Right ventricle myocardium inferior (tissue), 1 donor: ENCODE measurements at places on chromosomes 3 and 15. TPM values are rescaled to one million over a fixed set of nuclear protein-coding genes. Genes with fewer than 3 reads are reported as not detected.
A peak's percentile ranks its signal among the peaks of the same experiment; 100 is the strongest.

DNA sequence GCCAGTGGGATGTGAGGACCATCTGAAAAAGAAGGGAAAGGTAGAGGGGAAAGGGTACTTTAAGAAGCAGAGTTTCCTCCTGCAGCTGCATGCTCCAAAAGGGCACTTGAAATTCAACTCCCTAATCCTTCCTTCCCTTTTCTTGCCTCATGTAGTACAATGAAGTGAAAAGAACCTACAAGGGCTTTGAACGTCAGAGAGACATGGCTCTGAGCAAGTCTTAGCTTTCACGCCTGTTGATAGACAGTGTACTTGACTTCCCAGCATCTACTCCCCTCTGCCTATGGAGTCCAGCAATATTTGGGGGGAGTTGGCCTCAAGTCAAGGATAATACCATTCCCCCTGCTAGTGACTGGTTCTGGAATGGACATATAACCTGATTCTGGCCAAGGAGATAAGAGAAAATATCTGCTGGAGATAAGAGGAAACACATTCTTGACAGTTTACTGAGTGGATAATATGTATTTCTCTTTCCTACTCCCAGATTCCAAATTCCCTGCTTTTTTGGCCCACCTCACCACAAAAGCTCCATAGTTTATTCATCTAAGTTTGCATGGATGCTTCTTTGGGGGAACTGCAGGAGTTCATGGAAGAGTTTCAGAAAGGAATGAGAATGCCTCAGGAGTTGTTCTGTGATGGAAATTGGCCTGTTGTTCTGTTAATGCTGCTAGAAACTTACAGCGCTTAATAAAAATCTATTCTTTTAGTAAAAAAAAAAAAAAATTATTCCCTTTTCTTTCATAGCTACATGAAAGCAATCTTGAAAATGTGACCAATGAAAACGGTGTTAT, 193.0 kb upstream of the TPM1 start:
- DNase-seq, result no peak

DNA sequence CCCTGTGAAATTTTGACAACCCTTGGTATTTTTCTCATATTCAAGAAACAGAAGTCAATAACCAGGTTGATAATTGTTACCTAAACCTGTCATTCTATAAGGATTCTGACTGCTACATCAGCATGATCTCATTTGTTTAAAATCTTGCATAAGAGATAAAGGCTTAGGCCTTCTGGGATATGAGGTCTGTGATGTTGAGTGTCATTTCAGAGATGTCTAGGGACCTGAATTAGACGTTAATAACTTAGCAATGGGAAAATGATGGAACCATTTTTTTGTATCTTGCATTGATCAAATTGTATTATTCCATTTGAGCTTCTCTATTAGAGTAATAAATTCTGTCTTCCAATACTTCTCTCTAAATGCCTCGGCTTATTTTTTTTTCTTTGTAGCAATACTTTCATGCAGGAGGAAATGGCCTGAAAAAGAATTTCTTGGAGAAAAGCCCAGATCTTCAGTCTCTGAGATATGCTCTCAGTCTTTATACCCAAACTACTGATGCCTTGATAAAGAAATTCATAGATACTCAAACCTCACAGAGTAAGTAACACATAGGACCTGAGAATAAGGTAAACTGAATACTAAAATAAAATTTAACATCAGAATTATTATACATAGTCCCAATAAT, 589.3 kb downstream of the UNC13C start:
- no peak for DNase-seq

Gene SPG11
- total RNA-seq, result 40.5 TPM

GRCh38 chr3:150251187-150252062, 156.7 kb upstream of the TSC22D2 start:
- no peak for DNase-seq

Gene SYNPR
- not detected for total RNA-seq

Gene SKOR1
- total RNA-seq, result not detected

DNA sequence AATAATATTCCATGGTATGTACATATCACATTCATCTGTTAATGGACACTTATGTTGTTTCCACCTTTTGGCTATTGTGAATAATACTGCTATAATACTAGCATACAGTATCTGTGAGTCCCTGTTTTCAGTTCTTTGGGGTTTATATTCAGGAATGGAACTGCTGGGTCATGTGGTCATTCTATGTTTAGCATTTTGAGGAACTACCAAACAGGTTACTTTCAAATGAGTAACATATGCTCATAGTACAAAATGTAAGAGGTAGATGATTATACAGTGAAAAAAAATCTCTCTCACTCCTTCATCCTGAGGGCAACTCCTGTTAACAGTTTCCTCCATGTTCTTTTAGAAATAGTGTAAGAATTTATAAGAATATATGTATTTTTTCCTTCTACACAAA, 162.2 kb downstream of the PLD1 start:
- no peak for DNase-seq

DNA sequence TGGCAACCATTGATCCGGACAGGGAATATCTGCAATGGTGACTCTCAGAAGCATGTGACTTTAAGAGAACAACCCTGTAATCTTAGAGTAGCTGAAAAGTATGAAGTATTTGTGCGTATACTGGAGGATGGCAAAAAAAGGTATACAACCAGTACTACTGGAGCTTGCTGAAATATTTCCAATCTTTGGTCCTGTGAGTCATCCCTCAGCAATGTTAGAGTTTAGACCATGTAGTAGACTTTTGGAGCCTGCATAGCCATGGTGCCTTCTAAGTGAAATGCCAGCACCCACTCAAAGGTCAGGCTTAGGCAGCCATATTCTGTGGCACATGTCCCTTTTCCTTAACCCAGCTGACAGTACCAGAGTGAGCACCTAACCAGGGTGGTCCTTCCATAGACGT, 429.4 kb downstream of the NTRK3 start:
- DNase-seq, result no peak

Gene FOXB1
- total RNA-seq, result not detected

Gene LRRC34
- 1.6 TPM for total RNA-seq

Gene TRIM42
- total RNA-seq, result not detected

Gene TRA2B
- total RNA-seq, result 44.2 TPM

Gene CSPG4
- 7.8 TPM for total RNA-seq

- DNase-seq, result no peak
These were observed 91.4 kb downstream of the WWTR1 start for GRCh38 chr3:149566292-149566975.

DNA sequence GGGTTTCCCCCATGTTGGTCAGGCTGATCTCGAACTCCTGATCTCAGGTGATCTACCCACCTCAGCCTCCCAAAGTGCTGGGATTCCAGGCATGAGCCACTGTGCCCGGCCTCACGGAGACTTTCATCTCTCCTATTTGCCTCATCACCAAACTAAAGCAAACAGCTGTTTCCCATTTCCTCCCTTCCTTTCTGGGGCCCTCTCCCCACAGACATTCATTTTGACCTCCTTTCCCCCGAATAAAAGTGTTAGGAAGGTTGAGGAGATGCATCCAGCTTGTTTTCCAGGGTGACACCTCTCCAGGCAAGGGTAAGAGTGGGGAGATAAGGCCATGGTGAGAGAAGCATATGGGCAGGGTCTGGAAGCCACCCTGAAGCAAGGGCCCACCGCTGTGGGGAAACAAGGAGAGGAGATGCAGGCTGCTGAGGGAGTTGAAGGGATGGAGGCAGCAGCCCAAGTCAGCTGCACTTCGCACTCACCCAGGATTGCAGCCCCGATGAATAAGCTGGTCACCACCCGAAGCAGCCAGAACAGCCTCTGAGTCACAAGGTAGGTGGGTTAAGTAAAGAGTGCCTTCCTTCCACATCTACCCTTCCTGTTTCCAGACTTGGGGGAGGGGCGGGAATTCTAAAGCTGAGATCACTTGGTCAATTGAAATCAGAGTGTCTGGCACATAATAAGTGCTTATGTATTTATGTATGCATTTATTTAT, 7.7 kb downstream of the DUOXA2 start:
- no peak for DNase-seq

Gene ABTB1
- 31.7 TPM for total RNA-seq

GRCh38 chr15:71136793-71137518, 21.7 kb downstream of the THSD4 start:
- DNase-seq, result no peak

Gene CCR2
- 0.89 TPM for total RNA-seq

GRCh38 chr15:66599536-66600239, 33.9 kb upstream of the LCTL start:
- DNase-seq, result no peak

GRCh38 chr3:30948426-30948825, 54.0 kb upstream of the GADL1 start:
- no peak for DNase-seq

Gene IQCF5
- total RNA-seq, result not detected

DNA sequence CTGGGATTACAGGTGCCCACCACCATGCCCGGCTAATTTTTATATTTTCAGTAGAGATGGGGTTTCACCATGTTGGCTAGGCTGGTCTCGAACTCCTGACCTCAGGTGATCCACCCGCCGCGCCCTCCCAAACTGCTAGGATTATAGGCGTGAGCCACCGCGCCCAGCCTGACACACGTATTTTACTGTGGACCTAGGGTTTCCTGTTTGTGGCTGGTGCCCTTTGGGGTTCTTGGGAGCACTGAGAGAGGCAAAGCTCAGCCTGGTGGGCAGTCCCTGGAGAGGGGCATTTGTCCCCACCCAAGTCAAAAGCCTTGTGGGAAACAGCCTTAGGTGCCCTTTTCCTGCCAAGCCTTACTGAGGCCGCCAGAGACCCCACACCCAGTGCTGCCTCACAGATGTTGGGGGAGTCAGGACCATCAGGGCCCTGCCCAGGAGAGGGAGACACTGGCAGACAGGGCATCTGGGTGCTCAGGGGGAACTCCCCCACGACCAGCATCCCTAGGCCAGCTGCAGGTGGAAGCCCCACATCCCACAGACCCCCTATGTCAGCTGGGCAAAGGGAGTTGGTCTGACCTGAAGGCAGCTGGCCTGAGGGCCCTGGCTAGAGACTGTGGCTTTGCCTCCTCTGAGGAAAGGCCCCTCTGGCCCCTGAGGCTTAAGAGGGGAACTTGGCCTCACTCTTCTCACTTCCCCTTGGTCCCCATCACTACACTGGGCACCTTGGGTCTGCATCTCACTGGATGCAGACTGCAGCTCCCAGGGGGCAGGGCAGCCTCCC, 35.1 kb downstream of the DNAH1 start:
- DNase-seq, result no peak

Gene GNAT1
- not detected for total RNA-seq

DNA sequence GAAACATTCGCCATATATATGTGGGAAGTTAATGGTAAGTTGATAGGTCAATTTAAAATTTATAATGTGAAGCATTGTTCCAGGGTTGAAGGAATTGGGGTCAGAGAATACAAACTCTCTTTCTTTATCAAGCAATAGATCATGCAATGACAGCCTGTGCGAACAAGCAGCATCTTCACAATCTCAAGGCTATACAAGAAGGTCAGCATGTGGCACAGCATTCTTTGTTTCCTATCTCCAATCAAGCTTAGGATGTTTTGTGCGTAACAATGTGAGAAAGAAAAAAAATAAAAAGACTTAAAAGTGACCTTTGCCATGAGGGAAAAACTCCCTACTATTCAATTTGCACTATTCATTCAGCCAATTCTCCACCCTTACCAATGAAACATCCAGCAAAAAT, 288.1 kb upstream of the NECTIN3 start:
- no peak for DNase-seq

DNA sequence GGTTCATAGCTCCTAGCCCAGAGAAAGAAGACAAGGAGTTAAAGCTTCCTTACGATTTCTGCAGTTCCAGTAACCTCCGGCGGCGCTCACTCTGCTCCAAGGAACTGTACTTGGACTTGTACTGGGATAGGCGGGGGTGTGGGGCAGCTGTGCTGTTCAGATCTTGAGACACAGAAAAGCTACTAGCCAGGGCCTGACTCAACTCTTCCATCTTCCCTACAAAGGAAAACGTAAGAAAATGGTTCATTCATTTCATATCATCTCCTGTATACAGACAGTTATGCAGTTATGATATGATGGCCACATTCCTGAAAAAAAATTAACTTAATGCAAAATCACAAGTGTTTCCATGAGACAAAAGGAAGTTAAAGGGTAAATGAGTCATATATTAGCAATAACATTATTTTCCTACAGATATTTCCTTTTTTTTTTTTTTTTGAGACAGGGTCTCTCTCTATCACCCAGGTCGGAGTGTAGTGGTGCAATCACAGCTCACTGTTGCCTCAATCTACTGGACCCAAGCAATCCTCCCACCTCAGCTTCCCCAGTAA, 4.6 kb downstream of the SNUPN start:
- DNase-seq, result peak; percentile 89

DNA sequence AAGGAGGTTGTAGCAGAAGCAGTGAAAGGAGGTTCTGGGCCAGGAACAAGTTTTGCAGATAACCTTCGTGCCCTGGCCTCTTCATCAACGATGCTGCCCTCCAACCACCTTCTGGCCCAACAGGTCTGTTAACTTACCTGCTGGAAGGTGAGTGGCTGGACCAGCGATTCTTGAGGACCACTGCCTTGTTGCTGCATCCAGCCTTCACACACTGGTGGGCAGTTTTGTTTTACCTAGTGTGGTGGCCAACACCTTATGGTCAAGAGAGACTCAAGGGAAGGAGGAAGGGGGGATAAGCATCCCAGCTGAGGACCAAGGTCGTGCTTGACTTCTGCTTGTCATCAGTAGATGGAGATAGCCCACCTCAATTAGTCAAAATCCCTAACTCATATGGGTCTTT, 7.8 kb upstream of the MAGEF1 start:
- peak; percentile 59 for DNase-seq

DNA sequence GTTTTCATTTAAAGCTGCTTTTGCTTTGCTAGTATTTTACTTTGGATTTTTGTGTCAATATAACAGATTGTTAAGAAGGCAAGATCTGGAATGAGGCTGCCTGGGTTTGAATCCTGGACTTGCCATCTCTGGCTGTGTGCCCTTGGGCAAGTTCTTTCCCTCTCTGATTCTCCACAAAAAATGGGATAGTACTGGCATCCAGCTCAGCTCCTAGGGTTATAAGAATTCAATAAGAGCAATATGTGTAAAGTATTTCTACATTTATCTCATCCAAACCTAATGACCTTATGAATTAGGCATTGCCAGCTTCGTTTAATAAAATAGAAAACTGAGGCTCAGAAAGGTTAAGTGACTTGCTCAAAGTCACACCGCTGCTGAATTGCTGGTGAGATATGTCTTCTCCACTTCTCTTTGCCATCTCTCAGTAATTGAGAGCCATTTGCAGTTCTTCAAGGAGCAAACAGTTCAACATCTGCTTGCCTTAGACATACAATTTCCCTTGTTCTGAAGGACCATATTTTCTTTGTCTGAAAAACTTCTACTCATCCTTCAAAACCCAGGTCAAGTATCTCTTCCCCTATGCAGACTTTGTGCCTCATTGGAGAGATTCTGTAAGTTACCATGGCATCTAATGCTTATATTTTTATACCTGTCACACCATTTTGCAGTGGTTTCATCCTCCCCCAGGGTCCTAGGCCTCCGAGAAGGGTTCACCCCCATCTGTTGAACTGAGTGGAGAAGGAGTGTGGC, 80.8 kb upstream of the TLE3 start:
- no peak for DNase-seq

Gene MEGF11
- not detected for total RNA-seq

Gene SKIC8
- total RNA-seq, result 30.0 TPM

- no peak for DNase-seq
These were observed 91.5 kb downstream of the RPL22L1 start for GRCh38 chr3:170778240-170779217.

Gene GOLGA6D
- total RNA-seq, result not detected
